ENCODE measurements at places on chromosomes 13 and 19.

GRCh38 chr19:4519521-4520277 is 1.4 kb upstream of the PLIN4 start:
- no peak for DNase-seq

GRCh38 chr13:66003558-66003957 is 1226.6 kb downstream of the PCDH9 start:
- DNase-seq: no peak

GRCh38 chr19:28882818-28883217 is 330.1 kb downstream of the UQCRFS1 start:
- no peak for DNase-seq

- no peak for DNase-seq
Measured at GRCh38 chr13:111620166-111620565, 299.7 kb downstream of the TEX29 start.

- DNase-seq: no peak
Measured at GRCh38 chr13:31826521-31826920, 87.2 kb downstream of the RXFP2 start.
